ENCODE measurements at places on chromosomes 12 and 14. TPM values are rescaled to one million over a fixed set of nuclear protein-coding genes. Genes with fewer than 3 reads are reported as not detected.
A peak's percentile ranks its signal among the peaks of the same experiment; 100 is the strongest.

DNA sequence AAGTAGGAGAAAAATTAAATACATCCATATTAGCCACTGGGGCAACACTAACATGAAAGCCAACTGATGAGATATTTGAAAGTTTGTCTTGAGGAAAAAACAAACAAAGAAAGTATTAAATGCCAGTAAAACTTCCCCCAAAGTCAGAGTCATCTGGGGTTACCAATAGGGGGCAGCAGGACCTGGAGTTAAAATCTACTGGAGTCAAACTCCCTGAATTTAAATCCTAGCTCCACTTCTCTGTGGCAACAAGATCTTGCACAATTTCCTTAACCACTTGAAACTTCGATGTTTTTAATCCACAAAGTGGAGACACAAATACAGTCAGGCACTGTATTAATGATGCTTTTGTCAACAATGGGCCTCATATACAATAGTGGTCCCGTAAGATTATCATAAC, 14.4 kb downstream of the PLEKHG7 start:
- DNase-seq, result peak; percentile 27

GRCh38 chr14:62015243-62015642, 253.0 kb downstream of the SNAPC1 start:
- DNase-seq, result no peak

DNA sequence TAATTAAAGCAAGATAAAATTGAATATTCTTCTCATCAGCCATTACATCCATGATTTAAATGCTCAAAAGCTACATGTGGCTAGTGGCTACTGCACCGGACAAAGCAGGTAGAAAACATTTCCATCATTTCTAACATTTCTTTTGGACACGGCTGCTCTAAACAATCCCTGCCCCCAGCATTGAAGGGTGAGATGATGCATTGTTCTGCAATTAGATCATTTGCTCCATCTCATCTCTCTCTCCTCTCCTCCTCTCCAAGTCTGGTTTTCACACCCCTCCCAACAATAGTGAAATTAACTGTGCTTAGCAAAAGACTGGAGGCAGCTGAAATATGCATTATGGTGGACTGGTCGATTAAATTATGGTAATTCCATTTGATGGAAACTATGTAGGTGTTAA, 288.5 kb downstream of the KSR2 start:
- no peak for DNase-seq

- no peak for DNase-seq
These were observed 938.0 kb downstream of the GALC start for GRCh38 chr14:87055007-87055406.

DNA sequence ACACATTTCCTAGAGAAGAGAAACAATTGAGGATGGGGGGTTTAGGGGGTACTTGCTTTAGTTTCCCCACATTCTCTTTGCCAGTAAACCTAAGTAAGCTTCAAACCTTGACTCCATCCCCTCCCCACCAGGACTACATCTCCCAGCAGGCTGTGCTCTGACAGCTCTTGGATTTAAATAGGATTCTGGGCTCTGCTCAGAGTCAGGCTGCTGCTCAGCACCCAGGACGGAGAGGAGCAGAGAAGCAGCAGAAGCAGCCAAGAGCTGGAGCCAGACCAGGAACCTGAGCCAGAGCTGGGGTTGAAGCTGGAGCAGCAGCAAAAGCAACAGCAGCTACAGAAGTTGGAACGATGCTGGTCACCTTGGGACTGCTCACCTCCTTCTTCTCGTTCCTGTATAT, 20.6 kb downstream of the RDH12 start:
- DNase-seq, result peak; percentile 12

DNA sequence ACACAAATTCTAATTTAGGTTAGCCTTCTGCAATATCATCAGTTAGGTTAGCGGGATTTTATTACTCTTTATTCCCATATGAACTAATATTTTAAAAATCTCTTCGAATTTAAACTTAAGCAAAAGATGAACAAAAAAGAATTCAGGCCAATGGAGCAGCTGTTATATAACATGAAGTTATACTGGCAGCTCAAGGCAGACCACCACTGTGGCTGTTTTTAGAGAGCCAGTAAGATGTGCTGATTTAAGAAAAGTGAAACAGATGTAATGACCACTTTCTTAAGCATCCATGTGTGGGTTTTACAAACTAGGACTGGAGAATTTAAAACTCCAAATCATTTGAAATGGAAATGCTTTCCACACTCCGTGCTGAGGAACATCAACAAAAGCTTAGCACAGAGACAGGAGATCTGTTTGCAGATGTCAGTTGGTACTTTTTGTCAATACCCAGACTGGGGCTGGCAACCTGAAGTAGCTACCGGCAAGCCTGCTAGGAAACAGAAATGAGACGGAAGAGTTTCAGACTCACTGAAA, 164.9 kb downstream of the TTC7B start:
- no peak for DNase-seq

- peak; percentile 80 for DNase-seq
These were observed at the start of gene DPY19L2 for GRCh38 chr12:63668028-63668799. TSS of gene DPY19L2 (minus strand) at chr12:63668493. CDS start at chr12:63668393, 100 bp downstream.

DNA sequence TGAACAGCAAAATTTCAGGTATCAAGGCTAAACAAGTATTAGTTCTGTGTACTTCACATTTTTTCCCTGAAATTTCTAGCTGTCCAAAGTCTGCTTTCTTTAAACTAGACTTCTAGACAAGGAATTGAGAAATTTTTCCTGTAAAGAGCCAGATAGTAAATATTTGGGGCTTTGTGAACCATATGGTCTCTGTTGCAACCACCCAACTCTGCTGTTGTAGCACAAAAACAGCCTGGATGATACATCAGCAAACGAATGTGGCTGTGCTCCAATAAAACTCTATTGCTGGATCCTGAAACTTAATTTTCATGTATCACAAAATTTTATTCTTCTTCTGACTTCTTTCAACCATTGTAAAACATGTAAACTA, 96.0 kb upstream of the SLC38A4 start:
- no peak for DNase-seq

DNA sequence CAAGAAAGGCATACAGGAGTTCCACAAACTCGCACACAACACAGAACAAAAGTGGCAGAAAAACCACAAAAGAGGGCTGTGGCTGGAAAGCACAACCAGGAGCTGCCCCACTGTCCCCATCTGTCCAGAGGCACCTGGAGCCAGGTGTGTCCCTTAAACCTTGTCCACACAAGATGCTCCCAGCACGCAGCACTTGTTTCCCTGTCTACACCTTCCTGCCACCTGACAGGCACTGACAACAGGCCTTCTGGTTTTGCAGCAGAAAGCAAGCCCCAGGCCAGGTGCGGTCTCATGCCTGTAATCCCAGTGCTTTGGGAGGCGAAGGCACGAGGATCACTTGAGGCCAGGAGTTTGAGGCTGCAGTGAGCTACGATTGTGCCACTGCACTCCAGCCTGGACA, 3.6 kb downstream of the BTBD6 start:
- DNase-seq, result no peak

GRCh38 chr12:79920421-79921238, 14.3 kb downstream of the PPP1R12A start:
- no peak for DNase-seq

DNA sequence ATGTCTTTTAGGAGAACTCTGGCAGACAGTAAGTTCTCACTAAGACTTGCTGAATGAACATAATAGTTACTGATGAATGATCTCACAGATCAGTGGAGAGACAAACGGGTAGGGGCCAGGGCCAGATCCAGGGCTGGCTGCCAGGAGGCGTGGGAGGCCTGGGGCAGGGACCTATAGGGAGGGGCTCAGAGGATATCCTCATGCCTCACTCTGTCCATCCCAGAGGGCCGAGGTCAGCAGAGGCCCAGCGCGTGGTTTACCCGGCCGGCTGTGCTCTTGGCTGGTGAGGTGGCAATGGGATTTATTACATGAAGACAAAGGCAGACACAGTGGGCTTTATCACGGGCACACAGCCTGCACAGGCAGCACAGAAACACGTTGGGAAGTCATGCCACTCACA, 85.4 kb downstream of the CHGA start:
- DNase-seq, result peak; percentile 27

DNA sequence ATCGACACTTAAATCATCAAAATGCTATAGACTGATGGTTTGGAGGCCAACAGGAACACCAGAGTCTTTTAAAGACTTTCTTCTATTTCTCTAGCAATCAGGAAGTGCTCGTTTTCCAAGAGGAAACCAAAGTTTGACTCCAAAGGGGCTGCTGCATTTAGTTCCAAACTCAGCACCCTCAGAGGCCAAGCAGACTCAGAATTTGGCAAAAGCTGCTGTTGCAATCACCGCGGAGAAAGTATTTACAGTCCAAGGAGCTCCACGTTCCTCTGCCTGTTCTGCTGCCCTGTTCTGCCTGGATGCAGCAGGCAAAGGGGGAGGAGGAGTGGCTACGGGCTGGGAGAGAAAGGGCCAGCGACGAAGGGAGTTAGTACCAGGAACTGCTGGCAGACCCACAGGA, 325.1 kb downstream of the BCL11B start:
- DNase-seq, result no peak

GRCh38 chr12:118312578-118312977, 60.1 kb downstream of the TAOK3 start:
- DNase-seq, result no peak

GRCh38 chr12:120830966-120831365, 73.2 kb downstream of the SPPL3 start:
- DNase-seq, result no peak

DNA sequence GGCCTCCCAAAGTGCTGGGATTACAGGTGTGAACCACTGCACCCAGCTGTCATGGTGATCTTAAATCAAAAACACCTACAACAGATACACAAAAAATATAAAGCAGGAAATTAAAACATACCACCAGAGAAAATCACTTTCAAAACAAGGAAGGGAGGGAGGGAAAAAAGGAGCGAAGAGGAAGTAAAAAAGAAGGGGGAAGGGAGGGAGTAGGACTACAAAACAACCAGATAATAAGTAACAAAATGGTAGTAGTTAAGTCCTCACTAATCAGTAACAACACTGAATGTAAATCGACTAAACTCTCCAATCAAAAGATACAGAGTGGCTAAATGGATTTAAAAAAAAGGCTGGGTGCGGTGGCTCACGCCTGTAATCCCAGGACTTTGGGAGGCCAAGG, 89.0 kb downstream of the SH2B3 start:
- DNase-seq, result no peak

GRCh38 chr12:49972641-49973360, at the start of gene AQP6:
TSS of gene AQP6 (plus strand) at chr12:49972947. CDS start at chr12:49973174, 227 bp downstream.
- no peak for DNase-seq

The CRIP2 gene
- 127 TPM for total RNA-seq

The TAS2R8 gene
- not detected for total RNA-seq

The LUM gene
- total RNA-seq, result not detected

The GMFB gene
- 134 TPM for total RNA-seq

The SOAT2 gene
- total RNA-seq, result not detected

The KRT82 gene
- not detected for total RNA-seq

The DEPDC4 gene
- 2.4 TPM for total RNA-seq

The PZP gene
- not detected for total RNA-seq

The FOXM1 gene
- total RNA-seq, result 85.6 TPM

The SLC25A21 gene
- 0.37 TPM for total RNA-seq

The AQP6 gene
- not detected for total RNA-seq

The ALG10 gene
- 15.6 TPM for total RNA-seq

The KRT6B gene
- not detected for total RNA-seq

Data from HT1080 (cell line).